ENCODE measurements at places on chromosomes 3 and 15.
A peak's percentile ranks its signal among the peaks of the same experiment; 100 is the strongest.

DNA sequence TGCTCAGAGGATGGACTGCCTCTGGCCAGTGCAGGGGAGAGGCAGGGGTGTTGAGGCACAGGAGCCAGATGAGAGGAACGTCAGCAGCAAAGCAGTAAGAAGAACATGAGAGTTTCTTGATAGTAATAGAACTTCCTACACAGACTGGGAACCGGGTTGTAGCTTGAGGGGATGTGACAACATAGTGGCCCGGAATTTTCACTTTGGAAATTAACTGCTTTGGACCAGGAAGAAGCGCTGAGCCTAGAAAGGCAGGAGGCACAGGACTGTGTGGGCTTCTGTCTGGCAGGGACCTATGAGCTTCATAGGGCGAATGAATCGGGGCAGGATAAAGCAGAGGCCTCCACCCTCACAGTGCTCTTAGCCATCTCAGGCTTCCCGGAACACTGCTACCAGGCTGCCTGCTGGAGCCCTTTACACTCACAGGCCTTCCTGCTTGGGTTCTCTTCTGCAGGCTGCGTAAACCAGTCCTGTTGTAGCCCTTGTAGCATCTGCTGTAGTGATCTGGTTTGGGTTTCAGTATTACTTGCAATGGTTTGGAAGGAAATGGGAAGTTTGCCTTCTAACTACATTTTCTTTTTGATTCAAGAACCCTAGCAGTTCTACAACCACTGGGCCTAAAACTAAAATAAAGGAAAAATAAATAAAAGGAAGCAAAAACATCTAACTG is 3.3 kb upstream of the ADPGK start:
- no peak for ATAC-seq

- no peak for ATAC-seq
Measured at GRCh38 chr3:32897001-32897601, 54.3 kb upstream of the CCR4 start.

DNA sequence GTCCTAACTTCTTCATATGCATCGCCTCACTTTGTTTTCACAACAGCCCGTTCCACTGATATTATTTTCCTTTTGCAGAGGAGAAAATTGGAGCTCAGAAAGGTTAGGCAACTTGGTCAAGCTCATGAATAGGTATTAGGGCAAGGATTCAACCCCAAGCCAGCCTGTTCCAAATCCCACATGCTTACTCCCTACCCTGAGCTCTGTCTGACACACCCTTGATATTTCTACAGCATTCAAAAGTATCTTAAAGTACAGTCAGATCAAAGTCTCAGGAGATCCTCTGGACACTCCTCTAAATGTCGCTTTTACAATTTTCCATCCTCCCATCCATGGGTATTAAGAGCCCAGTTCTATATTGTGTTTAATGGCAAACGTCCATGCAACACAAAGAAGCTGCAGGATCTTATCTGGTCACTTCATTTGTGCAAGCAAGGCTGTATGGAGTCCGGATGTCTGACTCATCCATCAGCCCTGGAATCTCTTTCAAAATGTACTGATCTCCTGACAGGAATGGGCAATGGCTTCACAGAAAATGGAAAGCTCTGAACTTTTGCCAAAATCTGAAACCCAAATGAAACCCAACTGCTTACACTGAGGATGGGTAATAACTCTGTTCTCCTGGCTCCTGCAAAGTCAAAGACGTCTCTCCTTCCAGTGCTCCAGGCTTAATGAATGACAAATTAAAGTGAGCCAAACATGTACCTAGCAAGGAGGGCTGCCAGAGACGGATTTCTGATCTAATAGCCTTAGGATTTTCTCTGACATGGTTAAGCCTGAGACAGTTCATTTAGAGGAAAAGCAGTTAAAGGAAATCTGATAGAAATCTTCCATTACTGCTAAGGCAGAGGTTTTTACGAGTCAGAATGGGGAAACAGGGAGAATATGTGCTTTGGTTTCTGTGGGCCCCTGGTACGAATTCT is 230.9 kb upstream of the RORA start:
- ATAC-seq = peak; percentile 96

DNA sequence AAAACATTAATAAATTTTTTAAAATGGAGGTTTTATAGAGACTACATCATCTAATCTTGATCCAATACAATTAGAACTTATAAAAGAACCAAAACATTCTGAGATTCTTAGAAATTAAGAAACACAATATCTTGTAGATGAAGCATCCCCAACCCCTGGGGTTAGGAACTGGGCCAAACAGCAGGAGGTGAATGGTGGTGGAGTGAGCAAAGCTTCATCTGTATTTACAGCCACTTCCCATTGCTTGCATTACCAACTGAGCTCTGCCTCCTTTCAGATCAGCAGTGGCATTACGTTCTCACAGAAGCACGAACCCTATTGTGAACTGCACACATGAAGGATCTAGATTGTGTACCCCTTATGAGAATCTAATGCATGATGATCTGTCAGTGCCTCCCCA is 36.3 kb downstream of the KNL1 start:
- ATAC-seq = no peak

GRCh38 chr3:150038830-150039229 is 68.1 kb upstream of the PFN2 start:
- no peak for ATAC-seq

- no peak for ATAC-seq
Measured at GRCh38 chr3:156341332-156341731, 213.6 kb downstream of the SSR3 start.

DNA sequence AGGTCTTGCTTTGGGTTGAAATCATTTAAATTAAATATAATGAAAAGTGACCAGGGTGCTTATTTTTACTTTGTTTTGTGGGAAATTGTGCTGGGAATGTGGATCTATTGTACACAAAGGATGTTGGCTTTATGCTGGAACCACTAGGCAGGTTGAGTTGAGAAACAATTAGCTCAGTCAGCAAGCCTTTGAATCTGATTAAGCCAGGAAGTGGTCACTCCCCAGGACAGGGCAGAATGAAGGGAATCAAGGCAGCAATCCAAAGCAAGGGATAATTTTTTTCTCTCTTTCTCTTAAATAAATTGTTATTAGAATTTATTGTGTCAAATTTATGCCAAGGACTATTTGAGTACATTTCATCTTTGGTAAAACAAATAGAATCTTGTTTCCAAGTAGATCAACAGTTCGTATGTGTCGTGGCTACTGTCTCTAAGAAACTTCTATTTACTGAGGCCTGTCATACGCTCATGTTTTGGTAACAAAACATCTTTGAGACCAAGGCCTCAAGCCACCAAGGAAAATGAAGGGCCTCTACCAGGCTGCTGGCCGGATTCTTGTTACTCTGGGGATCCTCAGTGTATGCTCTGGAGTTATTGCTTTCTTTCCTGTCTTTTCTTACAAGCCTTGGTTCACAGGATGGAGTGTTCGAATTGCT is at the start of gene TMEM212:
Gene TMEM212, plus strand, starts transcription at position 486 of the 655 bp plus-strand sequence. Its CDS starts 35 bp downstream, at position 521.
- peak; percentile 76 for ATAC-seq

GRCh38 chr15:55992769-55993110 is 672 bp downstream of the NEDD4 start:
- ATAC-seq = no peak

DNA sequence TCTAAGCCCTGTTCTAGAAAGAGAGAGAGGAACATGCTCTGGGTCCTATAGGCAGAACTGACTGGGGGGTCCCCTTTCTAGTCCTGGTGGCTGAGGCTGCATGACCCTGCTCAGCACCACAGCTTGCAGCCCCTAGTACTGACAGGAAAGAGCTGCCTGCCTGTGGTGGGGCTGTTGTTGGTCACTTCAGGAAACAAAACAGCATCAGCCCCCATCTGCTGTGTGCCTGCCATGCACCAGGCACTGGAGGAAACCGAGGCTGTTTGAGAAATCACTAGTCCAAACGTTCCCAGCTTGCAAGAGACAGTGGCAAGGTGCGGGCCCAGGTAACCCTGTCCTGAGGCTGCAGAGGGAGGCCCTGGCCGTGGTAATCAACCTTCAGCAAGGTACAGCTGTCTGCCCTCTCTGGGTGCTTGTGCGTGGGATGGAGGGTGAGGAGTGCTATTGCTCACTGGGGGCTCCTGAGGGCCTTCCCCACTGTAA is 90.6 kb downstream of the IQSEC1 start:
- no peak for ATAC-seq

DNA sequence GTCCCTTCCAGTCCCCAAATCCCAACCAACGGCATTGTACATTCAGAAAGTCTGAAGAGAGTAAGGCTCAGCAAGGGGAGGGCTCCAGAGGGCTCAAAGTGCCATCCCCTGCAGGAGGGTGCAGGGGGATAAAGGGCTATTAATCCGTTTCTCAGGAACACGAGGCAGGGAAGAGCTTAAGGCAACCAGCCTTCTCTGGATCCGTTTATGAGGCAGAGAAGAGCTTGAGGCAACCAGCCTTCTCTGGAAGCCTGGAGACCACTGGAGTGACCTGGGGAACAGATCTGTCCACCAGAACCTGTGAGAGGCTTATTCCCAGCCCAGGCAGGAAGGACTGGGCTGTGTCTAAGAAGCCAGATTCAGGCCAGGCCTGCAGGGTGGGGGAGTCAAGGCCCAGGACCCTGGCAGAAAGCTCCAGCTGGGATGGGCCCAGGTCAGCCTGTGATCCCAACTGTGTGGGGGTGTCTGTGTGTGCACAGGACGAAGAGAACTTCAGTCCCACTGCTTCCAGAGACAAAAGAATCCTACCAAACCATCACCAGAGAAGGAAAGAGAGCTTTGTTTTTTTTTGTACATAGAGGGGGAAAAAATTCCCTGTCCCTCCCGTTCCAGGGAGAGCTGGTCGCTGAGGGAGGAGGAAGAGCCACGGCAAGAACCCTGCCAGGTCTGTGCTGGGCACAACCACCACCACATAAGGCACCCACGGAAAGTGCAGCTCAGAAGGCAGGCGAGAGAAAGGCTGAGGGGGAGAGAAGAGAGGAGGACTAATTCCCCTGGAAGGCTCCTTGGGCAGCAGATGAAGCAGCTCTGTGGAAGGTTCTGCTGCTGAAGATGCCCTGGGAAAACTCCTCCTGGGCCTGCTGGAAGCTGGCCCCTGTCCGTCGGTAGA is 1.6 kb upstream of the ULK3 start:
- no peak for ATAC-seq

DNA sequence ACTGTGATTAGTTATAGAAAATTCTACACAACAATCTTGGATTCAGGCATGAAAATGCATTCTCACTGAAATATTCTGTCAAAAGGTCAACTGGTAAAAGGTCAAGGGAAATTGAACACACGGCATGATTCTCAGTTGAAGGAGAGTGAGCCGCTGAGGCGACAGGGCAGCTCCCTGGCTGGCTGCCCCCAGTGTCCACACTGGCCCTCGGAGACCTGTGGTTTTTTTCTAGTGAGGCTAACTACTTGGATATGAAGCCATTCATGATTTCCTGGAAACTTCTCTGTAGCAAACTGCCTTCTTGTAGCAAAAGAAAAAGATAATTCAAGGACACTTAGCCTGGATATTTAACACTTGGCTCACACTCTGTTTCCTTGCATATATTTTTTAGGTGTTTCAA is 37.2 kb downstream of the AADACL2 start:
- ATAC-seq = no peak

- no peak for ATAC-seq
Measured at GRCh38 chr3:10926256-10926810, 66.2 kb upstream of the SLC6A1 start.

GRCh38 chr3:66665021-66665695 is 164.3 kb upstream of the LRIG1 start:
- ATAC-seq = no peak

DNA sequence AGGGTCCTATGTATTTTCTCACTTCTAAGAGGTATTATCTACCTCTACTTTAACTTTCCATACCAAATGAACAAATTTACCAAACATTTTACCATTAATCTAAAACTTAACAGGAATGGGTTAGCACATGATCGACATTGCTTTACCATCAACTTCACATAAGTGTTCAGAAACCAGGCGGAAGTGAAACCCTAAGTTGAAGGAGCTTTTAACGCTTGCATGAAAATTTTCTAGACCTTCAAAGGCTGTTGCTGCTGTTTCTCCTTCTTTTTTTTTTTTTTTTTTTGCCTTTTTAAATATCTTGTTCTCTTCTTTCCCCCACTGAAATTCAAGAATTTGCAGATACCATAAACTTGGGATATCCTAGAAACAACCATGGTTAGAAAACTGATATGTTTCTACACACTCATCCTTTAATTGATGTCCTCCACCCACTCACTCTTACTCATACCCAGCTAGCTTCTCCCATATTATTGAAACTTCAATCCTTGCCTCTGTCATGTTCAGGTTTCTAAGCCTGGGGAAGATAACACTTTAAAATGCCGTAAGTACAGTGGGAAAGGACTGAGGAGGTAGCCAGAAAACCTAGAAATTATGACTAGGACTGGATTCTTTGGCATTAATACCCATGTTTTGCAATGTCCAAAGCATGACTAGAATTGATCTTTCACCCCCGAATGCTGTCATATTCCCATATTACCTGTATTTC is 24.7 kb downstream of the MYO5A start:
- ATAC-seq = peak; percentile 58

- no peak for ATAC-seq
Measured at GRCh38 chr15:87267798-87268197, 988.7 kb downstream of the NTRK3 start.

DNA sequence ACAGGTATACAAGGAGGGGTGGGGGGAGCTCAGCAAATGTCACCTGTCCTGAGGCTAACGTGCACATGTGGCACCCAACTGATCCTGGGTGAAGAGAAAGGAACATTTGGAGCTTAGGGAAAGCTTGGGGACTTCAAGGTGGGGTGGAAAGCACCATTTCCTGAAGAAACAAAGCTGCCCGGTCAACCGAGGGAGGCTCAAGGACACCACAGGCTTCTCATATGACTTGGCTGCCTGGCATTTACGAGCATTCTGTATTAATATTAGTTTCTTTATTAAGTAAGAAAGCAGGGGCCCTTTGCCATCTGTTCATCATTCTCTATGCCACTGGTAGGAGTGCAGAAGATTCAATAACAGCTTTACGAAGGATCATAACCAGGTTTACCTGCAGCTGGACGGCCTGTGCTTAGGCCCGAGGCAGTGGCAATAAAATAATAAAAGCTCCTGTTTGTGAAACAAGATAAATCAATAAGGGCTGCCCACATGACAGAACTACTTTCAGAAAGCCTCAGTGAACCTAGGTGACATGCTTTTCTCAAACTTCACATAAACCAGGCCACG is 54.0 kb downstream of the ETV5 start:
- no peak for ATAC-seq

- ATAC-seq = no peak
Measured at GRCh38 chr15:35907511-35907910, 361.5 kb upstream of the DPH6 start.

DNA sequence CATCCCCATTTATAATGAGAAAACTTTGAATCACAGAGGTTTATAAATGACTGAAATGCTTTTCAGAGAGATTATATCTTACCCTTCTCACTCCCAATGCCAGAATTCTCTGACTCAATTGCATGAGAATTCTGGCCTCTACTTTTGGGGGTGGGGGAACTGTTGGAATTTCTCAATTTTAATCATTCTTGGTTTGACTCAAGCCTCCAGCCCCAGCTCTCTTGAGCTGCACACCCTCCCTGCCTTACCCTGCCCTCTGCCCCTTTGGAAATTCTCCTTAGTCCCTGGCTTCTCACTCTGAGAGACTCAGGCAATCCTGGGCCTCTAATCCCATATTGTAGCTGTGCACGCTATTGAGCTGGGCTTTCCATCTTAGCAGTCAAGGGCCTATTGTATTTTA is 44.2 kb downstream of the ZNF589 start:
- ATAC-seq = no peak
